ENCODE measurements at places on chromosomes 16 and 17. TPM values are rescaled to one million over a fixed set of nuclear protein-coding genes. Genes with fewer than 3 reads are reported as not detected.

Gene CD300LB
- total RNA-seq: 0.34 TPM

DNA sequence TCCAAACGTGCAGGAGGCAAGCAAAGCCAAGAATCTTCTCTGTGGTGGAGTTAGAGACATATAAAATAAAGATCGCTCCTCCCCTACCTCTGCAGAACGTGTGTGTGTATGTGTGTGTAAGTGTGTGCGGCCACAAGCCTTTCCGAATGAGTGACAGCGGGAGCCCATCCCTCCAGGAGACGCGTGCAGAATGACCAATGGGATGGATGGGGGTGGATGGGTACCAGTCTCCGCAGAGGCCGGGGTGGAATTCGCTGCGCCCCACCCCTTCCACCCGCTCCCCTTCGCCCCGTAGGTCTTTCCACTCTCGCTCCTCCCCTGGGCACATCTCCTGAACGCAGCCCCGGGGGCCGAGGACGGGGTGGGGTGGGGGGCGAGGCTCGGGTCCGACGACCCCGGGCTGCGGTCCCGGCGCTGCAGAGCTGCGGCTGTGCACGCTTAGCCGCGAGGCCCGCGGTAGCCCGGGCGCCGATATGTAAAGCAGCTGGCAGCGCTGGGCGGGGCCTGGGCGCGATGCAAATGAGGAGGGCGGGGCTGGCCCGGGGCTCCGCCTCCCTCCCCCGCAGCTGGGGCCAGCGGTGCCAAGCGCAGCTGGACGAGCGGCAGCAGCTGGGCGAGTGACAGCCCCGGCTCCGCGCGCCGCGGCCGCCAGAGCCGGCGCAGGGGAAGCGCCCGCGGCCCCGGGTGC is at the start of gene PRKCB:
TSS of gene PRKCB (plus strand) at position 594 of the 688 bp plus-strand sequence.
- DNase-seq: peak; percentile 89

DNA sequence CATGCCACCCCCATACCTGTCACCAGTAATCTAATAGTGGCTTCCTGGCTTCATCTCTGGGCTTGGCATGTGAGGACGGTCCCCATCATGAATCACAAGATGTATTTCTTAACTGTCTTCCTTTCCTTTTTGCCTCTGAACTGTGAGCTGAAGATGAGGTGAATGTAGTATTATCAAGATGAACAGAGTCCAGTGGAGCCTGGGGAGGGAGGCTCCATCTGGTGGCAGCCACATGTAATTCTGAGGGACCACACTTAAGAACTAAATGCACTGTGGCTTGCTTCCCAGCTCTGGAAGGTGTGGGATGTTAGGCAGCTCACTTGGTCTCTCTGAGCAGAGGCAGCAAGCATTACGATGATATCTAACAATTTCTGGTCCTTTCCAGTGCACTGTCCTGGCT is 354.9 kb upstream of the ASIC2 start:
- DNase-seq: no peak

- no peak for DNase-seq
Observed at GRCh38 chr16:4303973-4304372, 11.9 kb upstream of the GLIS2 start.

GRCh38 chr16:48383877-48384519 is 1.2 kb downstream of the SIAH1 start:
- no peak for DNase-seq

GRCh38 chr17:9169116-9169515 is 147.8 kb downstream of the NTN1 start:
- DNase-seq: no peak

DNA sequence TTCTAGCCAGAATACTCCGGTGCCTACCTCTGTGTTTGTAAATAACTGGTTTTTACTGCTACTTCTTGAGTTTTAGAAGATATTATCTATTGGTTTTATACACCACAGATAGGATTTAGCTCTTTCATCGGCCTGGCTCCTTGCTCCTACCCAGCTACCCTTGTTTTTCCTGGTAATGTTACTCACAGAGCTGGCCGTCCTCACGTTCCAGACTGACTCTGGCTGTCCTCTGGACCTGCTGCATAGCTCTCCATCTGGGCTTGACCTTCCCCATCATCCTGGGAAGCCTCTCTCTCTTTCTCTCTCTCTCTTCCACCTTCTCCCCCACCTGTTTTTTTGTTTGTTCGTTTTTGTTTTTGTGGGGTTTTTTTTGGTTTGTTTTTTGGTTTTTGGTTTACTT is 51.5 kb downstream of the MPRIP start:
- DNase-seq: no peak

Gene FOXL1
- not detected for total RNA-seq

Gene KCNJ18
- not detected for total RNA-seq

All from T-helper 17 cell (primary cell).